ENCODE measurements at places on chromosomes 16 and 17.

DNA sequence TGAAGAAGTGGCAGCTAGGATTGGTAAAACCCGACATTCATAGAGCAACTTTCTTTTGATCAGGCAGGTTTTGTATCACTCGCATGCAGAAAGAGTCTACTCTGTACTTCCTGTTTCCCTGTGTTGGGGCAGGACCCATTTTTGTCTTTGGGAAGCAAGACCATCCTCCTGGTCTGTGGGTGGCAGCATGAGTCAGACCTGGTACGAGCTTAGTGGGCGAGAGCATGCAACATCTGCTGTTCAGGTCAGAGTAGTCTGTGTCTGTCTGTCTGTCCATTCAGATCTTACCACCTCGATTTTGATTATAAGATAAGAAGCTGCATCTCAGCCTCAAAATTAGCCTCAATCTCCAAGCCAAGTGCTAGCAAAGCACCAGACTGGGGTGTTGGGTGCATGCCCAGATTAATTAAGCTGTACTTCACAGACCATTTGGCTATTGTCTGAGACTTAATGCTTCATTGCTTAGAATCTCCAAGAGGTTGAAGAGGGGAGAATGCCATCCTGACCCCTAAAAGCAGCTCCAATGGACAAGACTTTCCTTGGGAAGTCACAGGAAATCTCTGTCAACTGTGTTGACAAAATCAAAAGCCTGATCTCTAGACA lies 110.9 kb downstream of the XYLT1 start:
- H3K4me1 ChIP-seq, result peaks cover 17% of the 10 kb centered on the region
- H3K27ac ChIP-seq, result no peak overlapping the region
- no peaks in the 10 kb centered on the region for H3K36me3 ChIP-seq

GRCh38 chr16:24523569-24523968 lies 15.8 kb upstream of the RBBP6 start:
- H3K4me3 ChIP-seq, result no peak overlapping the region
- H3K36me3 ChIP-seq, result no peaks in the 10 kb centered on the region
- no peak for DNase-seq
- no peaks in the 10 kb centered on the region for H3K27me3 ChIP-seq

DNA sequence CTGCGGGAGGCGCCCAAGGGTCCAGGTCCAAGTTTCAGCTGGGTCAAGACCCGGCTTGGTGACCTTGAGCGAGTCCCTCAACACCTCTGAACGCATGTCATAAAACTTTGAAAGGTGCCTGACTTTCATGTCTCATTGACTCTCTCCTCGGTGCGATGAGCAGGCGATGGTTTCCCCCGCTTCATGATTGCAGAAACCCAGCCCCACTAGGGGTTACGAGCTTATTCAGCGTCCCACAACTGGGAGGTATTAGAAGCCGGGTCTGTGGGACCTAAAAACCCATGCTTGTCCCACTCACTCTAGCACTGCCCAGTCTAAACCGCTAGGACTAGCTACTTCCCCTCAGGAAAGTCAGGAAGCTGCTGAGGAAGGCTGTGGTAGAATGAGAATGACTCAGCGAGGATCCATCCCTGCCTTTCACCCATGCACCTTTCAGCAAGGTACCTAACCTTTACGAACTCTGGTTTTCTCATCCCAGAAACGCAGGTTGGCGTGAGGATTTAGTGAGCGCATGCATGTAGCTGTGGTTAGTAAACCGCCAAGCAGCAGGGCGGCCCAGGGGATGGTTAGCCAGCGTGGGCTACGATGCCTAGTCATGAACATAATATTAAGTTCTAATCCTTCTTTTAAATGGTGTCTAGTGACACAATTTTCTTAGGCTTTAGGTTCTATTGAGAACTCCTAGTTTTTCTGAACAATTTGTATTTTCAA lies 26.2 kb upstream of the RFFL start:
- peak overlapping the region; percentile 92 for H3K4me3 ChIP-seq
- no peak for DNase-seq
- H3K36me3 ChIP-seq, result no peaks in the 10 kb centered on the region

GRCh38 chr17:39663688-39664580 lies 1.2 kb upstream of the TCAP start:
- no peaks in the 10 kb centered on the region for H3K27me3 ChIP-seq
- H3K36me3 ChIP-seq, result peaks cover 16% of the 10 kb centered on the region
- peak overlapping the region; percentile 59 for H3K27ac ChIP-seq

GRCh38 chr16:89026121-89026612 lies 49.2 kb upstream of the CBFA2T3 start:
- DNase-seq, result no peak
- no peak overlapping the region for H3K4me3 ChIP-seq
- H3K36me3 ChIP-seq, result no peaks in the 10 kb centered on the region

DNA sequence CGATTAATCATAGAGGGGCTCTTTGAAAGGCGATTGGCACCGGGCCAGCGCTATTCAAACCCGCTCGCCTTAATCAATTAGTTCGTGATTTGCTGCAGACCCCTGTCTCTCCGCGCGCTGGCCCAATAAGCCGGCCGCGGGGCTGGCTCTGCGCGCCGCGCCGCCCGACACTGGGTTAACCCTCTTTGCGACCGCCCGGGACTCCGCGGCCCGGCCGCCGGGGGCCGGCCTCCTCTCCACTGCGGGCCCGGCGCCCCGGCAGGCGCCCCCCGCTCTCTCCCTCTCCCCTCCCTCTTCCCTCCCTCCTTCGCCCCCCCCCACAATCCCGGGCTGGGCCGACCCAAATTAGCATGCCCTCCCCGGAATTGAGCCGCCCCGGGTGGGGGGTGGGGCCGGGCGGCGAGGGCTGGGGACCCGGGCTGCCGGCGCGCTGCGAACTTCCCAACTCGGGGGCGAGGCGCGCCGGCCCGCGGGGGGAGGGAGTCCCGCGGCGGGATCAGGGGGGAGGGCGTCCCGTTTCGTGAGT lies 428 bp upstream of the SALL1 start:
- DNase-seq, result no peak
- H3K4me1 ChIP-seq, result peaks cover 38% of the 10 kb centered on the region
- peaks cover 14% of the 10 kb centered on the region for H3K27me3 ChIP-seq
- peak overlapping the region; percentile 68 for H3K4me3 ChIP-seq
- no peaks in the 10 kb centered on the region for H3K36me3 ChIP-seq
- no peak overlapping the region for H3K27ac ChIP-seq
